ENCODE measurements at places on chromosomes 12 and 14.

DNA sequence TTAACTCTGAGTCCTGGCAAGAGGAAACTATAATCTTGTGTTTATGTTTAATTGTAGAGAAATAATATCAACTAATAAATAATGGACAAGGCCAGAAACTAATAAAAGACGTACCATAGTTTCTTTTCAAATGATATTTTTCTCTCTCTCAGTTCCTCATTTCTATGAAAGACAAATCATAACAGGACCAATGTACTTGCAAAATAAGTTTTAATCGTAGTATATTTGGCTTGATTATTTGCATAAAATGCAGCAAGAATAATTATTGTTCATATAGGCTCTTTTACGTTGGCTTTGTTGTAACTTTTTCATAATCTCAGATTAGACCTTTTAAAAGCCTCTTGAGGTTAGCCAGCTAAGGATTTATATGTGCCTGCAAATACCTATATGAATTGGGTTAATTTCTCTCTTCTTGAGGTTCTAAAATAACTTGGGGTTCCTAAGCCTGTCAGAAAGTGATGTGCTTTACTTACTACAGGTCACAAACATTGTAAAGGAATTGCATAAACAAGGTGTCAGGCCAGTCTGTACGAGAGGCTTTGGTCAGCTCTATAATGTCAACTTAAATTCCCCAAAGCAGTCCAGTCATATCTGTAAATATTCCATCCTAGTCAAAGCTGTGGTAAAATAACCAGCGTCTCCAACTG, 152.8 kb upstream of the PTPRQ start:
- no peak for DNase-seq

DNA sequence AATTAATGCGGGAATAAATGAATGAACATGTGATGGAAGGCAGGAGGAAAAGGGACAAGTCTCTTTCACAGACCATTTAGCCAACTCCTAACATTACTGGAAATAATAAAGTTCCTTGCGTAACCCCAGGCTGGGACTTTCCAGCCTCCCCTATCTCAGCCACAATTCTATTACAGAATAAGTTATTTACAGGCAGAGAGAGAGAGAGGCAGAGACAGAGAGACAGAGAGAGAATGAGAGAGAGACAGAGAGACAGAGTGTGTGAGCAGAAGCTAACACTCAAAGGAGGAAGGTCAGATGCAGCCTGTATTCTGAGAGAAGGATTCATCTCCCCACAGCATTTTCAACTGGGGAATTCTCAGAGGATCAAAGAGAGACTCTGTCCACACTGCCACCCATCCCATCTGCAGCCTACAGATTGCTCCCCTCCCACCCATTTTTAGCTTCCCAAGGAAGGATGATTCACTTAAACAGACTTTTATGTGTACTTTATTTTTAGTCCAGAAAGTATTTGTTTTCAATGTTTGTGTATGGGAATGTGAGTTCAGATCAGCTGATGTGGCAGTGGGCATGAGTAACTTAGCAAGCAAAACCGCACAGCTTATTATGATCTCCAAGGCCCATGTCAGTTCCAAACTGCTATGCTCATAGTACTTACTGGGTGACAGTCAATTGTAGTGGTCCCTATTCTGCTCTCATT, 165.7 kb downstream of the CAND1 start:
- DNase-seq, result no peak

GRCh38 chr12:103799504-103799856, 41.6 kb downstream of the NT5DC3 start:
- DNase-seq, result no peak

- DNase-seq, result no peak
Measured at GRCh38 chr12:131901431-131902331, 7.3 kb downstream of the ULK1 start.

- no peak for DNase-seq
Measured at GRCh38 chr12:68899251-68899771, 33.7 kb downstream of the CPM start.

DNA sequence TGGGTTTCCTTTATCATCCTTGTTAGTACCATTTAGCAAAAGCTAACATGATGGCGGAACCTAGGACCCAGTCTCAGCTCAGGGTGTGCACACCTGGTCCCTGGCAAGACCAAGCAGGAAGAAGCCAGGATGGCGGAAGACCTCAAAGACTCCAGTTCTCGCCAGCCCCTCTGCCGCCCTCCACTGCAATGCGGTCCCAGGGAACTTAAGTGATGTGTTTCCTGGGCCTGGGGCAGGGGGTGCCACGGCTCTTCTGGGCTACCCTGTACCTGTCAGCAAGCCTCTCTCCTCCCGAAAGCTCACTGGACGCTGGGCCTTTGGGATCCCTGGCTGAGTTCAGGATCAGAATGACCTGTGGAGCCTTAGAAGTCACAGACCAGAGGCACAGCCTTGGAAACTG, 71.3 kb downstream of the FBXL14 start:
- peak; percentile 25 for DNase-seq

- DNase-seq, result no peak
Measured at GRCh38 chr14:104298458-104298857, 160.1 kb downstream of the KIF26A start.

GRCh38 chr14:51901475-51902024, 41.1 kb downstream of the GNG2 start:
- no peak for DNase-seq

- DNase-seq, result peak; percentile 71
Measured at GRCh38 chr14:103104654-103105452, 10.3 kb downstream of the EXOC3L4 start.

GRCh38 chr14:58861586-58861985, 223.8 kb downstream of the DACT1 start:
- no peak for DNase-seq

GRCh38 chr12:129075460-129076208, 222.4 kb downstream of the GLT1D1 start:
- DNase-seq, result no peak

- no peak for DNase-seq
Measured at GRCh38 chr12:9632766-9633165, 25.1 kb upstream of the KLRB1 start.

DNA sequence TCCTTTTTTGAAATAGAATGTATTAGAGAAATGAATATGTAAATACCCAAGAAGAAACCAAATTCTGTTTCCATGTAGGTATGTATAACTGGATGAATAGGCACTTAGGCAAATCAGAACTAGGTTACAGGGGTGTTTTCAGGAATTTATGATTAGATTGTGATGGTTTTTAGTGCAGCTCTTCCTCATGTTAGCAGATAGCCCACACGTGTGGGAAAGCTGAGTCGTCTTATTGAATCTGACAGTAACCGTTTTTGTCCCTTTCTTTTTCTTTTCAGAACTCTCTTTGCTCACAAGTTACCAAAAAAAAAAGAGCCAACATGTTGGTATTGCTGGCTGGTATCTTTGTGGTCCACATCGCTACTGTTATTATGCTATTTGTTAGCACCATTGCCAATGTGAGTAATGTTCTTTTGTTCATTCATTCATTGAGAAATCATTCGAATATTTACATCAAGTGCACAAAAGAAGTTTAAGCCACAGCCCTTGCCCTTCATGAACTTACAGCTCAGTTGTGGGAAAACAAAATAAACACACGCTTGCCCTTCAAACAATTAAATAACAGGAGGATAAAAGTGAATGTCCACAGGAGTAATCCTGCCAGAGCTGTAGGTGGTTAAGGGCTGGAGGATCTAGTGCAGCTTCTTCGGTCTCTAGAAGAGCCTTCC, 14.8 kb downstream of the EMP1 start:
- DNase-seq, result no peak

DNA sequence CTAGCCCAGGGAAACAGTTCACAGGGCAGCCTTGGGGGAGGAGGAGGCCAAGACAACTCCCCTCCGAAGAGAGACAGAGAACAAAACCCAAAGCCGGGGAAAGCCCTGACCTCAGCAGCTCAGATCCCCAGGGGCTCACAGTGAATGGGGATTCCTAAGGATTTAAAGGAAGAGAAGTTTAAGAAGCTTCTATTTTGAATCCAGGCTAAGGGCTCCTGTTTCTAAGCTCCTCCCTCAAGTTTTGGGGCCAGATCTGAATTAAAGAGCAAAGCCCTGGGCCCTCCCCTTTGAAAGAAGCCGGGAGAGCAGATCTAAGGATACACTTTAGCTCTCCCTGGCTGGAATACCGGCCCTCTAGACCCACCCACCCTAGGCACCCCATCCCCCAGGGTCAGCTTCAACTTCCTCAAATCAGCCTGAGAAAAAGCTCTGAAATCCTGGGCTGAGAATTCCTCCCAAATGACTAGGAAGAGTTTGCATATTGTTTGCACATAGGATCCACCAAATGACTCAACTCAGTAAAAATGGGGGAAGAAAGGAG, 3.9 kb downstream of the KDM2B start:
- DNase-seq, result no peak

GRCh38 chr14:99608591-99608990, 4.6 kb upstream of the CCDC85C start:
- DNase-seq, result no peak

DNA sequence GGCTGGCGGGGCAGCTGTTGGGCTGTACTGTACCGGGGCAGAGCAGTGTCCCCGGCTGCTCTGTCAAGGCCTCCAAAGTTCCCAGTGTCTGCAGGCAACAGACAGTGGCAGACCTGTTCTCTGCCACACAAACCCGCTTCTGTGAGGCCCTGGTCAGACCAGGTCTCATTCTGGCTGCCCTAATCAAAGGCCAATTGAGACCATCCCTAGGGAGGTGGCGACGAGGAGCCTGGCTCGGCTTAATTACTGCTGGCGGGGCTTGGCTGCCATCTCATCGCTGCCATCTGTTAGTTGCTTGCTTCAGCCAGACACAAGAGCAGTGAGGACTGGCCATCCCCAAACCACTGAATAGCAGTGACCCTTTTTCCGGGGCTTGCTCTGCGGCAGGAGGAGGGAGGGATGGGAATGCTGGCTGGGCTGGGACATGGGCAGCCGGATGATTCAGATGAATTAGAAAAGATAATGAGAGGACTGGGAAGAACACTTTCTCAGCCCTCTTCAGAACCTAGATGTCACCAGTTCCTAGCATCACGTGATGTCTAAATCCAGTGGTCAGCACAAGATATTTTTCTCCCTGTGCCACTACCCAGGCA, 24.5 kb downstream of the ERG28 start:
- DNase-seq, result no peak

DNA sequence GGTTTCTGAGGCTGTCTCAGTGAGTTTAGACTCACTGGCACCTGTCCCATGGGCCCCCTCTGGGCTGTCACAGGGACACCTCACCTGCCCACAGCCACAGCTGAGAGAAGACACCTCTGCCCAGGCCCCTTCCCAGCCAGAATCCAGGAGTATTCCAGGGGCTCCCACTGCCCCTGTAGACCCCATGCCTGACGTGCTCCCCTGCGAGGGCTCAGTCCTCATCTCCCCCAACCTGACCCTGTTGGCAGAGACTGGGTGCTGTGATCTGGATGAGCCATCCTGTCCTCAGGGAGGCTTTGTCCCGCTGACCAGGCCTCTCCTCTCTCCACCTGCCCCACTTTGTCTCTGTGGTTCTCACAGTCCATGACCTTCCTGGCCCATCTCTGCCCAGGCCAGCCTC, 89.4 kb downstream of the DHRS2 start:
- no peak for DNase-seq

- no peak for DNase-seq
Measured at GRCh38 chr12:109559200-109559505, 14.2 kb downstream of the MMAB start.

GRCh38 chr14:63435838-63436237, 107.3 kb downstream of the PPP2R5E start:
- DNase-seq, result no peak

DNA sequence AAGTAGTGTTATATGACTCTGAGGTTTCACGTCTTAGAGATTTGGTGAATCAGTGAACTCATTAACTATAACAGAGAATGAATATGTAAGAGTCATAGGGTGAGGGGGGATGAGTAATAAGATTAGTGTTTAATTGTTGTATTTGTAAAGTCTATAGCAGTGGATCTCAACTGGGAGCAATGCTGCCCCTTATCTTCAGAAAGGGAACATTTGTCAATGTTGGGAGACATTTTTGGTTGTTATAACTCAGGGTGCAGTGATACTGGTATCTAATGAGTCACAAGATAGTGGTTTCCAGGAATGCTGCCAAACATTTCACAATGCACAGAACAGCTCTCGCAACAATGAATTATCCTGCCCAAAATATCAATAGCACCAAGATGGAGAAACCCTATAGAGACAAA, 1193.7 kb downstream of the GALC start:
- DNase-seq, result no peak

DNA sequence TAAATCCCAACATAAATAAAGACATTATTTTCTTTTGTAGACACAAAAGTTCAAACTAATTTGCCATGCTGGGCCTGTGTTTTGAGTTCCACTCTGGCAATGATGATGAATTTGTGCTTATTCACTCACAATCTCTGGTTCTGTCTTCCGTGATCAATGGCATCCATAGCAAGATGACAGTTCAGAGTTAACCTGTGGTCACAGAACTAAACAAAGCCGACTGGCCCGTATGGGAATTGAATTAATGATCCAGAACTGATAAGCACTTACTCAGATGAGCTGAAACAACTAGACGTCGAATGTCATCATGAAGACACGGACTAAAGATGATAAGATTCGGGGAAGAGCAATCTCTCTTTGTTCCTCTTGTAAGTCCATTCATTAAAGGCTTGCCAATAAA, 81.6 kb downstream of the CAPZA3 start:
- no peak for DNase-seq

GRCh38 chr12:55972042-55972441, 1.8 kb upstream of the RAB5B start:
- DNase-seq, result no peak

GRCh38 chr12:218728-219590, 5.0 kb upstream of the SLC6A12 start:
- no peak for DNase-seq

DNA sequence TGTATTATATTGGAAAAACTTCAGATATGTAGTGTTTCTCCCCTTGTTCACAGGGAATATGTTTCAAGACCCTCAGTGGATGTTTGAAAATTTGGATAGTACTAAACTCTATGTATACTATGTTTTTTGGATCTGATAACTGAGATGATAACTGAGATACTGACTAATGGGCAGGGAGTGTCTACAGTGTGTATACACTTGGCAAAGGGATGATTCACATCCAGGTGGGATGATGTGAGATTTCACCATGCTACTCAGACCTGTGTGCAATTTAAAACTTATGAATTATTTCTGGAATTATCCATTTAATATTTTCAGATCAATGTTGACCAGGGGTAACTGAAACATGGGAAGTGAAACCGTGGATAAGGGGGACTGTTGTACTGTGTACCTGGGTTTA, 13.8 kb downstream of the RAD51B start:
- no peak for DNase-seq

GRCh38 chr12:21774358-21775132, at the start of gene KCNJ8:
TSS of gene KCNJ8 (minus strand) at chr12:21774706. CDS start at chr12:21773616, 1,090 bp downstream.
- no peak for DNase-seq

DNA sequence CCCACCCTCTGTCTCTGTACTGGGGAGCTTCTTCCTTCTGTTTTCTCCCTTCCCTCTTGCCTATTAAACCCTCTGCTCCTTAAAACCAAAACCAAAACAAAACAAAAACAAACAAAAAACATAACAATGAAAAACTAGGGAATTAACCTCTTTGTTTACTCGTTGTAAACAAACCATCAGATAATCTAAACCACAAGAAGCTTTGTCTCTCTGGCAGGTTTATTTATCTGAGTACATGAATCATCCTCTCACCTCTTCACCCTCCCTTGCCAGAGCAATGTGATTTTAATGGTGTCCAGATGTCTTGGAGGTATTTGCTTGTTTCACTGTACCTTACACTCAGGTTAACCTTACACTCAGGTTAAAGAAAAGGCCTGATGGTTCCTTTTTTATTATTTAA, 66.1 kb downstream of the DYRK2 start:
- no peak for DNase-seq

- DNase-seq, result no peak
Measured at GRCh38 chr12:128265566-128265965, 1.4 kb upstream of the TMEM132C start.

GRCh38 chr12:43638806-43639205, 86.8 kb upstream of the ADAMTS20 start:
- DNase-seq, result no peak
